Psoas muscle (tissue), 8 donors: ENCODE measurements at places on chromosomes 7 and 10. TPM values are rescaled to one million over a fixed set of nuclear protein-coding genes. Genes with fewer than 3 reads are reported as not detected.

Gene IFIT2
- 1.2 TPM for total RNA-seq

Gene NRG3
- total RNA-seq = not detected

Gene UCMA
- total RNA-seq = not detected

Gene NUTM2E
- not detected for total RNA-seq

Gene SDHAF3
- 18.4 TPM for total RNA-seq

Gene CFAP43
- total RNA-seq = not detected

Gene FEZF1
- not detected for total RNA-seq

Gene HOXA10
- 34.3 TPM for total RNA-seq

Gene SPDYE9
- not detected for total RNA-seq

Gene CPXM2
- total RNA-seq = 1.4 TPM
